ENCODE measurements at places on chromosomes 5 and 9.

GRCh38 chr5:63963080-63963735, 963 bp upstream of the HTR1A start:
- DNase-seq: no peak

- DNase-seq: no peak
These were observed 3.2 kb downstream of the GALNT10 start for GRCh38 chr5:154193701-154194121.

GRCh38 chr5:143920772-143921171, 108.8 kb downstream of the HMHB1 start:
- no peak for DNase-seq

- DNase-seq: no peak
These were observed 280.4 kb downstream of the TLE1 start for GRCh38 chr9:81408951-81409350.

DNA sequence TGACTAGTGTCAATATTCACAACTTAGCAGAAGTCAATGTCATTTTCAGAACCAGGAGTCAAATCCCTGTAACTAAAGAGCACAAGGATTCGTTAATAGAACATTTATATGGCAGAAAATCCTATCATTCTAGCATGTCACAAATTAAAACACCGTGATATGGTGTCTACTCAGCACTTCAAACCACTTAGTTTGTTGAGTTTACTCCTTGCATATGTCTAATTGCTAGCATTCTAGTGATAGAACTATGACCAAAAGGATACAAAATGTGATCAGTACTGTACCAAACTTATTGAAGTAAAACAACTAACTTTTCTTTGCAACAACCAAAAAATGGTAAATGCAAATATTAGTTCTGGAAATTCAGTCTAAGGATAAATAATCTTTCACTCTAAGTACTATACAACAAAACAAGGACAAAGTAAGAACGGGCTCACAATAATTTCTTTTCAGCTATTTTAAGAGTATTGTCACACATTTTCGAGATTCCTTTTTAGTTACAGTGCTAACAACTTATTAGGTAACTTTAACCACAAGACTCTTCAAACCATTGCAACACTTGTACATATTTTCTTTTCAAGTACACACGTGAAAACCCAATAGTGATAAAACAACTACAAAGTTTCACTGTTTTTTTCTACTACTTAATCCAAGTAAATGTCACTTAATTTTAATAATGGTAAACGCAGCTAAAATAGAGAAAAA, 845.2 kb upstream of the CDH10 start:
- no peak for DNase-seq

DNA sequence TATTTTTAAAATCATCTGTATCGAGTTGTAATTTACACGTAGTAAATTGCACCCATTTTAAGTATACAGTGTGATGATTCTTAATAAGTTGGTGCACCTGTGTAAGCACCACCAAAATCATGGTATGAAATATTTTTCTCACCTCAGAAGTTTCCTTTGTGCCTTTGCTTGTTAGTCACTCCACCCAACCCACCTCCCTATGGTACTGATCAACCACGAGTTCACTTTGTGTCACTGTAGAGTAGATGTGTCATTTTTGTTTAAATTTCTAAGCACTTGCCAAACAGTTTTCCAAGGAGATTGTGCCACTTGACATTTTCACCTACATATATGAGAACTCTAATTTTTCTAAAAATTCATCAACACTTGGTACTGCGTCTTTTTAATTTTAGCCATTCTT, 806.5 kb downstream of the TLR4 start:
- DNase-seq: no peak

DNA sequence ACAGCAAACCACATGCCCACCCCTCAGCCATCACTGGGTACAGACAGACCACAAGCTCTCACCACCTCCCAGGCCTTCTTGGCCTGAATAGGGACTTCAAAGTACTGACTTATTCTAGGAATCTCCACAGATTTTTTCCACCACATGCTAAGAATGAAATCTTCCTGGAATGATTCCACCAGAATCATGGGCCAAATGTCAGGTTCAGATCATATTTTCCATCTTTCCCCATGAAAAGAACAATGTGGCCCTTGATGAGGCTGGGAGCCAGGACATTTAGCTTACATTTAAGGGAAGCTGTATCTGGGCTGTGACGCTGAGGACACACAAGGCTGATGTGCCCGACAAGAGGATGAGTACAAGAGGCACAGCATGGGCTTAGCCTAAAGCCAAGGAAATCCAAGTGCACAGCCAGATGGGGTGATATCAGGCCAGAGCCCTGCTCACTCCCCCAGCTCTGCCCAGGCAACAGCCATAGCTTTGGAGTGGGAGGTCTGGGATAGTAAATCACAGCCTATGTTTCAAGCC, 28.1 kb downstream of the ACSL6 start:
- DNase-seq: no peak

- DNase-seq: no peak
These were observed 117.5 kb upstream of the OR13F1 start for GRCh38 chr9:104386425-104387069.

DNA sequence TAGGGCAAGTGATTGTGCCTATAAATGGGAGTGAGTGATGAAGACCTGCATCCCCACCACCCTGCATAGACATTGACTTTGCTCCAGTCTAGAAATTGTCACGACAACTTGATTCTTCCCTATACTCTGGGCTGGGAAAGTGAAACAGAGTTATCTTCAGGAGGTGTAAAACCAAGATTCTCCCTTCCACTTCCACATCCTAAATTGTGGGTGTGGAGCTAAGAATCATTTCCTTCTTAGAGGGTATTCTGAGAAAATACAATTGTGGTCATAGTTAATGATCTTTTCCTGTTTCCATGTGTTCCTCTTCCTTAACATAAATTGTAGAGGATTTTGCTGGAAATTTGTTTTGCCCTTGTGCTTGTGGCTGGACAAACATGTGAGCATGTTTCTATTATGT, 96.8 kb upstream of the PJA2 start:
- DNase-seq: no peak

Data from stimulated activated CD8-positive, alpha-beta memory T cell treated with anti-CD3 and anti-CD28 coated beads, Interleukin-15, amount 100 ng/mL, for 24 hours (primary cell).